ENCODE measurements at places on chromosomes 5 and 9.

GRCh38 chr9:114025760-114026159, 52.3 kb downstream of the AMBP start:
- no peak for DNase-seq

DNA sequence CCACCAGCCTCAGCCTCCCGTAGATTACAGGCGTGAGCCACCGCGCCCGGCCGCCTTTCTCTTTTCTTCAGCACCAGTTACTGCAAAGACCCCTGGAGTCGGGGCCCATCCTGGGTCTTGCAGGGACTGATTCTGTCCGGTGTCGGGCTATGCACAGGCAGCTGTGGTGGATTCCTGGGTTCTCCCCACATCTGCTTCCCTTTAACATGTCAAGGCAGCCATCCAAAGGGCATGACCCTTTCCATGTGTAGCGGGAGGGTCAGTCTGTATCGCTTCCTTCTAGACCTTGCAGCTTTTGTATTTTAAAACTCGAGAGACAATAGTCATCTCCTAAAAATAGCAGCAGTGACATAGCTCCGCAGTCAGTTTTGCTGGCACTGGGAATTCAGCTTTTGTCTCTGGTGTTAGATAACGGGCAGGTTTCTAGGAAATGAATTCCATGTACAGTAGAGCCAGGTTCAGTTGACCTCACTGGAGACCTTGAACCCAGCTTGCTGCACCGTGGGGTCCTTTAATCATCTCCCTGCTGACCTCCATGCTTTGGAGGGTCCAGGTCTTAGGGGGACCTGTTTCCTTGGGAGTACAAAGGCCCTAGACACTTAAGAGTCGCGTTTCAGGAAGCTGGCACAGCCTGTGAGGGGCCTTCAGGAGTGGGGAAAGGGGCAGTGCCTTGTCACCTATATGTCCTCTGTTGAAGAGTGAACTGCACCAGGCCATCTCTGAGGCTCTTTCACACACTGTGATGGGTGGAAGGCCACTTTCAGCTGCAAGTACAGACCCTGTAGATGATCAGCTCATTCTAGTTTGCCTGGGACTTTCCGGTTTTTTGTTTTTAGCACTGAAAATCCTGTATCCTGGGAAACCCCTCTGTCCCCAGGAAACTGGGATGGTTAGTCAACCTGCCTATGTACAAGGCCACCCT, 13.8 kb downstream of the ANKRD33B start:
- DNase-seq, result no peak

DNA sequence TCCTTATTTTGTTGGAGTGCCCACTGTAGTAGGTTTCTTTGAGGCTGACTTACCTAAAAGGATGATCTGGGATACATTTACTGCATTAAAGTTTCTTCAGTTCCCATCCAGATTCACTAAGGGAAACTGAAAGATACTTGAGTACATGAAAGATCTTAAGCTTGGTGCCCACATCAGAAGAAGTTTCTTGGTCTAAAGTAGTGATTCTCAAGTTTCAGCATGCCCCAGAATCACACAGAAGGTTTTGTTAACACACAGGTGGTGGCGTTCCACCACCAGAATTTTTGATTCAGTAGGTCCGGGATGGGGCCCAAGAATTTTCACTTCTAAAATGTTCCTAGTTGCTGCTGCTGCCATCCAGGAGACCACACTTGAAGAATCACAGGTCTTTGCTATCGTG, 171.0 kb downstream of the ZNF462 start:
- DNase-seq, result no peak

DNA sequence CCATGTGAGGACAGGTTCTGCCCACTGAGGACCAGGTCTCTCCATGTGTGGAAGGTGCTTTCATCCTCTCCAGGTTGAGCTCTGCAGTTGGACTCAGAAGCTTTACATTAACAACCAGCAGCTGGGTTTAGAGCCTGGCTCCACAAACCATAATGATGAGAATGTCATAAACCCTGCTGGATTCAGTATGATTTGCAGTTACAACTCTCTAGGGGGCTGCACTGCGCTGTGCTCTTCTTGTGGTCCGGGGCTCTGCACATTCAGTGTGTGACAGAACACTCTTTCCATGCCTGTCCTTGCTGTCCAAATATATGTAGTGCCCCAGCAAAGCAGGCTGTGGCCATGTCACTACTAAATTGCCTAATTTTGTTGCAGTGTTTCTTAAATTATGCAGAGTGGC, 334.3 kb downstream of the ICE1 start:
- DNase-seq, result no peak

GRCh38 chr9:19498015-19498414, 89.2 kb downstream of the ACER2 start:
- no peak for DNase-seq

- DNase-seq, result peak; percentile 34
Observed at GRCh38 chr5:176360894-176361436, 599 bp downstream of the KIAA1191 start.

GRCh38 chr9:94511134-94511954, 43.5 kb upstream of the PCAT7 start:
- no peak for DNase-seq

GRCh38 chr5:133814152-133814551, 154.3 kb downstream of the C5orf15 start:
- DNase-seq, result no peak

DNA sequence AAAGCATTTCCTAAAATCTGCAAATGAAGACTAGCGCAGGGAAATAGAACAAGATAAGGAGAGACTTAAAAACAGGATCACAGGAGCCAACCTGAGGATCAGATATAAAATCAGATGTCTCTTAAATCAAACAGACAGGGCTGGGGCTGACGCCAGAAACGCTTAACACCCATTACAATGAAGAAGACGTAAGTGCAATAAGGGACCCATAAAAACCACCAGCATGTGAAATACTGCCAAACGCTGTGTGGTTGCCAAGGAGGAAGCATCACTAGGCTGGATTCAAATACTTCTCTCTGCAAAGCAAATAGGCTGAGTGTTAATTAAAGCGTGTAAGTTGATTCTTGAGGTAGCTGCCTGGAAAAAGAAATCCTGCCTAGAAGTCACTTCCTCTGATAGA, 74.4 kb upstream of the ATP10B start:
- peak; percentile 82 for DNase-seq

- no peak for DNase-seq
Observed at GRCh38 chr5:40599676-40600075, 80.0 kb upstream of the PTGER4 start.

- DNase-seq, result no peak
Observed at GRCh38 chr5:140075371-140075770, 32.3 kb upstream of the NRG2 start.

DNA sequence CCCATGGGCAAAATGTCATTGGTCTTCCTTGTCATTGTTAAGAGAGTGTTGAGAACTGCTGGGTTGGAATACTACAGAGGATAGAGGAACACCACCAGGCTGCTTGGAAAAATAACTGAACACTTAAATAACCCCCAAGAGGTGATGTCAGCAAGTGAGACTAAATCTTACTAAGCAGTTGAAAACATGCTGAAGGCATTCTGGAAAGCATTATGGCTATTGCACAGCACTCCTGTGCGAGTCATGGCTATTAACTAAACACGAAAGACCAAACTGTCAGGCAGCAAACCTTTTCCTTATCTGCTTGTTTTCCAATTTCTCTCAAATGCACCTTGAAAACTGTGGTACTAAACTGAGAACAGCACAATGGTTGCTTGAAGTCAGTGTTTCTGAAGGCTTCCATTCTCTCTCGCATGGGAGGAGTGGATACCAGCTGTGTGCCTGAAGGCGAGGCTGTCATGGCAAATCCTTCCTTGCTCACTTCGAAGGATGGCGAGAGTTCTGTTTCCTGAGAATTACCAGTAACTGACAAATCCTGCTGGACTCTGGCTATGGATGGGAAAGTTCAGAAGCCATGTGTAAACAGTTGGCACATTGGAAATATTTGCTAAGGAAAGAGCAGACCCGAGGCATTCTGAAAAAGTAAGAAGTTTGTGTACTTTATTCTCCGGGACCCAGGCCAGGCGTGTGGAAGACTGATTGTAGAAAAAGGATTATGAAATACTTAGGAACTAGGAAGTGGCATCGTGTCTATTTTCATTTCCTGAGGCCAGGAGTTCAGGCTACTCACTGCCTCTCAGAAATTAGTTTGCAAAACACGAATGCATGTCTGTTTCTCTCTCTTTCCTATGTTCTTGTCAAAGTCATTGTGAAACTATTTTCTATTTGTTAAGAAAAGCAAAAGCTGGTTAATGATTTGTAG, 182.1 kb downstream of the DMRT2 start:
- DNase-seq, result no peak

DNA sequence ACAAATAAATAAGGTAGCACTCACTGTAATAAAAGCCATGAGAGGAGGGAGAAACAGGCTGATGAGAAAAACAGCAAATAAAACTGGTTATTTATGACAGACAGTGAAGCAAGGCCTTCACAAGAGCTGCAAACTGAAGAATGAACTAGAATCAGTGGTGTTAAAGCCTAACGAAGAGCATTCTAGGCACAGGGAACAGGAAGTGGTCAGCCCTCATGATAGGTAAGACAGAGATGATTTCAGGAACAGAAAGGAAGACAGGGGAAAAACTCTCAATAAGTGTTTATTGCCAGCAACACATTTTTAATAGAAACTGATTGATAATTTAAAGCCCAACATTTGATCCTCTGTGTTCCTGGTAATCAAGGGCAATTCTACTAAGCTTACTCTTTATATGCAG, 124.5 kb downstream of the EDIL3 start:
- DNase-seq, result no peak

DNA sequence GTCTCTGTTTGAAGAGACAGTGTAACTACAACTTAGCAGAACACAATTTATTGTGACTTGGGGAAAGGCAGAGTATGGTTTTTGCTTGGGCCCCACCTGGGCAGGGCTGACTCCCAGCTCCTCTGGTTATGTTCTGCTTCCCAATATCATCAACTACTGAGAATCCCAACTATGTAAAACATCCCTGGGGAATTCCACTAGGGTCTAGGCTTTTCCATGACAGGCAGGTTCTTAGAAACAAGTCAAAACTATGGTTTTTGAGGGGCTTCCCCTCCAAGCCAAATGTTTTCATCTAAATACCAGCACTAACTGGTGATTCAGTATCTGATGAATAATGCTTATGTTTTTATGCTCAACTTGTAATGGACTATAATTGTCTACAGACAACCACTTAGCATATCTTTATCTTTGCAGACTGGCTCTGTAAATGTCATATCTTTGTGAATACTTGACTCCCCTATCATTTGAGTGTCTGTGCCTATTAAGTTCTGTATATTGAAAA, 409.5 kb downstream of the PDE4D start:
- DNase-seq, result no peak

DNA sequence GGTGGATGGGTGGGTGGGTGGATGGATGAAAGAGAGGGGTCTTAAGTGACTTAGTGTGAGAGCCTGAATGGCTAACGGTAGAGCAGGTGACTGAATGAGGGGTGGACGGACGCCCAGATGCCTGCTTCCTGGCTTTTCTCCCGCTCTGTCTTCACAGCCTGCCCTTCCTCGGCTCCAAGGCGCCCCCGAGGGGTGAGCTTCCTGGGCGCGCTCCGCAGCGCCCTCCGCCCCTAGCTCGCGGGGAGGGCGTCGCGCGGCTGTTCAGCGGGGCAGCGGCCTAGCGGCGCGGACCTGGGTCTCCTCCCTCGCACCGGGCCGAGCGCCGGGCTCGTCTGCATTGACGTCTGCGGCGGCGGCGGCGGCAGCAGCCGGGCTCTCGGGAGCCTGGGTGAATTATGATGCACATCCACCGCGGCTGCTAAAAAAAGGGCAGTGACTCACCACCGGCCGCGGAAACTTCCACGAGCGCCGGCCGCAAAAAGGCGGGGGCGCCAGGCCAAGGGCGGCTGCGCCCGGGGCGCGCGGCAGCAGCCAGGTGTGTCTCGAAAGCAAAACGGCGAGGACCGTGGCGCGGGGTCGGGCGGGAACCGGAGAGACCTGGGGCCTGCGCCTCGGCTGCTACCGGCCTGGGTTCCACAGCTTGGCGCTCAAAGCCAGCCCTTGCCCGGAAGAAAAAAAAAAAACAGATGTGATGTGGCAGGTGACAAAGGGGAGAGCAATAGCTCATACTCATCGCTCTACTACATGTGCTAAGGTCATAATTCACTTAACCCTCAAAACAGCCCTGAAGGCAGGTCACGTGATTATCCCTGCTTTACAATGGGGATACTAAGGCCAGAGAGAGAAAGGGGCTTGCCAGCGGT, 143.0 kb upstream of the ADRA1B start:
- peak; percentile 68 for DNase-seq

GRCh38 chr5:138631096-138631928, 56.1 kb upstream of the HSPA9 start:
- no peak for DNase-seq

DNA sequence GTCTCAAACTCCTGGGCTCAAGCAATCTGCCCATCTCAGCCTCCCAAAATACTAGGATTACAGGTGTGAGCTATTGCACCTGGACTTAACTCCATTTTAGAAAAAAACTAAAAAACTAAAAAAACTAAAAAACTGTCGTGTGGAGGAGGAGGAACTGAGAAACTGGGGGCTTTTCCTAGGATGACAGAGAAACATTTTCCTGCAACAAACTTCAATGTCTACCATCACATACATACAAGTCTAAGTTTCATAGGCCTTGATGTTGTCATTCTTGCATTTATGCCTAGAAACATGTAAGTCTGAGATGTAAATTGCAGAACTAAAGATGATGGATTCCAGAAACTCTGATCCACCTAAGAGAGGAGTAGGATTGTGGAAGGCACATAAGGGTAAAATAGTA, 556.8 kb downstream of the RAB3C start:
- DNase-seq, result no peak

- no peak for DNase-seq
Observed at GRCh38 chr9:97855486-97855875, 2.5 kb downstream of the FOXE1 start.

DNA sequence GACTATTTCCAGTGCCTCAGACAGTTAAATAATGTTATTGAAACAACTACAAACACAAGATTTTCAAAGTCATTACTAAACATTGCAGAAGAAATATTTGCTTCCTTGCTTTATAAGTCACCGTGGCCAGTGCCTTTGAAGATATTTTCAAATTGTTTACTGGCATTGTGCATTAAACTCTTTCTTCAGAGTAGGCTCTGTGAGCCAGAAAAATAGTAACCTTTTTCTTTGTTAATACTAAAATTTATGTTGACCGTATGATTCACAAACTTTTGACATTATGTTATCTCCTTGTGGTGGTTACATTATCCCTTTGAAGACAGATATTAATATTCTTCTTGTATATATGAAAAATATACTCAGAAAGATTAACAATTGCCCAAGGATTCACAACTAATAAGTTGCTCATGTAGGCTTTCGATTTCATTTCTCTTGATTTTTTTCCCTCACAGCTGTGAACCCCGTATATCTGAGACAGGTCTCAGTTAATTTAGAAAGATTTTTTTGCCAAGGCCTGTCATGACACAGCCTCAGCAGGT, 140.1 kb downstream of the NR3C1 start:
- DNase-seq, result no peak
